DMS79 treated with DMSO at 0.1 percent for 48 hours (cell line): ENCODE measurements at places on chromosomes 2 and 18.
A peak's percentile ranks its signal among the peaks of the same experiment; 100 is the strongest.

DNA sequence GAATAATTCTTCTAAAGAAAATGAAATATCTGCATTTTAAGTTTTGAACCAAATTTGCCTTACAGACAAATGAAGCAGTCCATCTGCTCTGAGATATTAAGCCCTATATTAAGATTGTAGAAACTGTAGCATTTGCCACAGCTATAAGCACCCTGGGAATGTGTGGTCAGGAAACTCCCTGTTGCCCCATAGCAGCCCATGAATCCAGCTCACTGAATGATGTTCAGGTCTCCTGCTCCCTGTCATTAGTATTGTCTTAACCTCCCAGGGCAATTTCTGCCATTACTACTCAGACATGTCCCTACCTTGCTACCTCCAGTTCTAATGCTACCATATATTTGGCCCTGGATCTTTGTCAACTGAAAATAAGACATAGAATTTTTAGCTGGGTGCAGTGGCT lies 41.1 kb downstream of the CDK15 start:
- no peak for DNase-seq

DNA sequence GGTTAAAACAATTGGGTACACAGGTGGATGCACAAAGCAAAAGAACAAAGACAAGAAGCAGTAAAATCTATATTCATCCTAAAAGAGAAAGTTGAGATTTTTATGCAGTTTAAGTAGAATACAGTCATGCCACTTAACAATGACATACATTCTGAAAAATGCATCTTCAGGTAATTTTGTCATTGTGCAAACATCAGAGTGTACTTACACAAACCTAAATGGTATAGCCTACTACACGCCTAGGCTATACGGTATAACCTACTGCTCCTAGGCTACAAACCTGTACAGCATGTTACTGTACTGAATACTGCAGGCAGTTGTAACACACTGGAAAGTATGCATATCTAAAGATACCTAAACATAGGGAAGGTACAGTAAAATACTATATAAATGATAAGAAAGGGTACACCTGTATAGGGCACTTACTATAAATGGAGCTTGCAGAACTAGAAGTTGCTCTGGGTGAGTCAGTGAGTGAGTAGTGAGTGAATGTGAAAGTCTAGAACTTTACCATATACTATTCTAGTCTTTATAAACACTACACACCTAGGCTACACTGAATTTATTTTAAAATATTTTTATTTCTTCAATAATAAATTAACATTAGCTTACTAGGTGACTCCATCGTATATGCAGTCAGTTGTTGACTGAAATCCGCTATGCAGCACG lies 132.9 kb downstream of the BARD1 start:
- DNase-seq: no peak

DNA sequence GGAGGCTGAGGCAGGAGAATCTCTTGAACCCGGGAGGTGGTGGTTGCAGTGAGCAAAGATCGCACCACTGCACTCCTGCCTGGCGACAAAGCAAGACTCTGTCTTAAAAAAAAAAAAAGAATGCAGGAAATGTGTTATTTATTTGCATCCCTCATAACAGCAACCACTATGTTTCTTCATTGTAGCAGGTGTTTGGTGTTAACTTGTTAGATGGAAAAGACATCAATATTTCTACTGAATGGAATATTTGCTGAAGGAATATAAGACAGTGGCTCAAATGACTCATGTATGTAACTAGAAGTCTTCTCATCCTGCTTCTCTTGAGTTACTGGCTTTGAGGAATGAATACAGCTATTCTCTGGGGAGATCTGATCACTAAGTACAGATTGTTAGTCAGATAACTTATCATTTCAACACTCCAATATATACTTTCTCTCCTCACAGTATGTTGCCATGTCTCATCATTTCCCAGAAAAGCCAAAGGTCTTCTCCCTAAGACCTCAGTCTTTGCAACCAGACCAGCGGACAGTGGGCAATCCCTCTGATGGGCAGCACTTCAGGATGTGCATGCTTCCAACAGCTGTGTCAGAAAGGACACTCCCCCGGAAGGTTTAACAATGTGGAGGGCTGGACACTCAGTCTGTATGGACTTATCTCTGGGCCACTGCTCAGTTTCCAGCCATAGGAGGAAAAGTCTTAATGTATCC lies 104.4 kb upstream of the STK17B start:
- DNase-seq: no peak

GRCh38 chr2:135055182-135055786 lies 3.2 kb downstream of the RAB3GAP1 start:
- no peak for DNase-seq

DNA sequence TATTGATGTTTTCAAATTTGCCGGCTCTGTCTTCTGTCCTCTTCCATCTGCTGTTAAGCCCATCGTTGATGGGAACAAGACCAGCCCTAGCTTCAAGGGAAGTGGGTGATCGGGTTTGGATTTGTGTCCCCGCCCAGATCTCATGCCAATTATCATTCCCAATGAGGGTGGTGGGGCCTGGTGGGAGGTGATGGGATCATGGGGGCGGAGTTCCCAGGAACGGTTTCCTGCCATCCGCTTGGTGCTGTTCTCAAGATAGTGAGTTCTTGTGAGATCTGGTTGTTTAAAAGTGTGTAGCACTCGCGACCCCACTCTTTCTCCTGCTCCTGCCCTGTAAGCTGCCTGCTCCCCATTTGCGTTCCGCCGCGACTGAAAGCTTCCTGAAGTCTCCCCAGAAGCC lies 9.5 kb downstream of the ASB18 start:
- no peak for DNase-seq

DNA sequence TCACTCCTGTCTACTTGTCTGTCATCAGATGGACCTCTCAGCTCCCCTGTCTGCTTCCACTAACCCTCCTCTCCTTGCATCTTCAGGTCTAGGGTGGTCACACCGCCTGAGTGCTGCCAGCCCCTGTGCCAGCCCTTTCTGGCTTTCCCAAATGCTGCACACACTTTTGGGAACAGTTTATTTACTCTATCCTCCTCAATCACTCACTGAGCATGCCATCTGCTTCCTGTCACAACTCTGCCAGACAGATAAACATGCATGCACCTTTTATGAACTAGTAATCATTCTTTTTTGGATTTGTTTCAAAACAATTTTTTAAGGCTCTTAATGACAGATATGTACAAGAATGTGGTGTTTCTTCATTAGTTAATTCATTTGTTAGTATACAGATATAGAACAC lies 56.3 kb upstream of the CCDC195 start:
- DNase-seq: no peak

DNA sequence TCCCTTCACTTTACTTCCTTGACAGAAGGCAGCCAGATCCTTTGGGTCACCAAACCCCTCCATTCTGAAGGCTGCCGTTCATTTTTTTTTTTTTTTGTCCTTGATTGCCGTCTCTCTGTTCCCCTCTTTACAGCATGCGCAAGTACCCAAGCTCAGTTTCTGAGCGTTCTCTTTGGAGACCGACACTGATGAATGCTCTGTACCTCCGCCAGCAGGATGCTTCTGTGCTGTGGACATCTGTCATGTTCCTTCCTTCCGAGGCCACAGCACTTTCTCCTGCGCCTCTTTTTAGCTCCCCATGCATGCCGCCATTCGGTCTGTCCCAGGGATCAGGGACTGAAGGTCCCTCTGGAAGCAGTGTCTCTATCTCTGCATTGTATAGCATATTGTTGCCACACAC lies 278.7 kb upstream of the RAB12 start:
- DNase-seq: no peak

DNA sequence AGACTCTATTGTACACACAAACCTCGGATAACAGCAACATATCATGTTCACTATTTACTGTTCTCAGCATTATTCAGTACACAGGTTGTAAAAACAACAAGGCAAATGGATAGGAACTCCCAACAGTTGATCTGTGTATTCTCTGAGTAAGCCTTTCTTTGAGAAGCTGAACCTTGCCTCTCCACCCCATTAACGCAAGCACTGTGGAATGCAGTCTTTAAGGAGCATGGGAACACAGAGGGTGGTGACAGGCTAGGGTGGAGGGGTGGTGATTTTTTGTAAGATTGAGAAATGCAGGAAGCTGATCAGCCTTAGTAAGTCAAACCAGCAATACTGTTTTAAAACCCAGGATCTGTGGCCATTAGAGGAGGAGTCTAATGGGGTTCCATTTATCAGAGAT lies 19.6 kb upstream of the SERPINB11 start:
- DNase-seq: no peak

DNA sequence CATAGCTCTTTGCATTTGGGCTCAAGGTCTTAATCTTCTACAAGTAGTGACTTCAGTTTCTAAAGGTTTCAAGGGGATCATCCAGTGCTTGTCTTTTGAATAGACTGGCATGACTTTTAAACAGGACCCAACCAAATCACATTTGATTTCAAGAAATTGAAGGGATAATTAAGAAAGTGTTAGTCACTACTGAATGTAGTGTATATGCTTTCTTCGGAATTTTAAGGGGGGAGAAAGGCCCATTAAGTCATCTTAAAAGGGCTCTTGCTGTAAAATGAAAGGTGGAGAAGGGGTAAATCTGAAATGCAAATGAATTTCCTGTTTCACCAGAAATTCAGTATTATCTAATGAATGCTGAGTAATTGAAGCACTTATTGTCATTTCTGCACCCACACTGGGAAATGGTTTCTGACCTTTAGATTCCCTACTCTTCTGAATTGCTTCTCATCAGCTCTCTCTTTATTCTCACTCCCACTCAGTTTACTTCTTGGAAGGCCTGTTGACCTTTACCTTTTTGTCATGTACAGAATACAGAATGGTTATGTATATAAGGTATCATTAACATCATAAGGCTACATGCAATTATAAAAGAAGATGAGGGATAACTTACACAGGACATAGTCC lies 241.4 kb downstream of the SLC8A1 start:
- no peak for DNase-seq

GRCh38 chr2:190746971-190747761 lies 98.3 kb downstream of the NAB1 start:
- no peak for DNase-seq

DNA sequence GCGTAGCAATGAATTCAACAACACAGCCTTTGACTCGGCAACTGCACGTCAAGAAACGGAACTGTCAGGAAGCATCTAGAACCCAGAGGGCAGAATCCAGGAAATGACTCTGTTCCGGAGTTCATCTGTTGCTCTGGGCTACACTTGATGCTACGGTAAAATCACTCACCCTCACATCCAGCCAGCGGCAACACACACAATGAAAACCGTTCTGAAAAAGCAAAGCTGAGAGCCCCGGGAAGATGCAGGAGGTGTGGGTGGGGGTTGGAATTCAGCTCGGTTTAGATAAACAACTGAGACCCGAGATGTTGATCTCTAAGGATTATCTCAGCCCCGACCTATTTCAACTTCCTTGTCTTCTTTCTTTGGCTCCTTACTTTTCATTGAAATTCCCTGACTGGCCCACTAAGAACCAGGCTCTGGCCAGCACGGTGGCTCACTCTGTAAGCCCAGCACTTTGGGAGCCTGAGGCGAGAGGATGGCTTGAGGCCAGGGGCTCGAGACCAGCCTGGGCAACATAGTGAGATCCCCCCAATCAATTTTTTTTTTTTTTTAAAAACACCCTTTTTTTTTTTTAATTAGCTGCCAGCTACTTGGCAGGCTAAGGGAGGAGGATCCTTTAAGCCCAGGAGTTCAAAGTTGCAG lies 13.3 kb upstream of the RAB17 start:
- no peak for DNase-seq

DNA sequence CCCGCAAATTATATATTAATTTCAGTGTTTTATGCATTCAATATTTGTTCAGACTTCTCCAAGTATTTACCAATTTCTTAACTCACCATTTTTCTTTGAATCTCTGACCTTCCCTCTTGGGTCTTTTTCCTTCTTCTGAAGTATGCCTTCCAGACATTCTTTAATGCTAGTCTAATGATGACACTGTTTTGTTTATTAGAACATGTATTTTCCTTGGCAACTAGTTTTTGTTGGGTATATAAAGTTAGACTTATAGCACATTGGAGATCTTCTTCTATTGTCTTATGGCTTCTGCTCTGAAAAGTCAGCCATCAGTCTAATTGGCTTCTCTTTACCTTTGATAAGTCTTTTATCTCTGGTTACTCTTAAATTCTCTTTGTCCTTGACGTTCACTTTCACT lies 423.2 kb upstream of the NRP2 start:
- no peak for DNase-seq

DNA sequence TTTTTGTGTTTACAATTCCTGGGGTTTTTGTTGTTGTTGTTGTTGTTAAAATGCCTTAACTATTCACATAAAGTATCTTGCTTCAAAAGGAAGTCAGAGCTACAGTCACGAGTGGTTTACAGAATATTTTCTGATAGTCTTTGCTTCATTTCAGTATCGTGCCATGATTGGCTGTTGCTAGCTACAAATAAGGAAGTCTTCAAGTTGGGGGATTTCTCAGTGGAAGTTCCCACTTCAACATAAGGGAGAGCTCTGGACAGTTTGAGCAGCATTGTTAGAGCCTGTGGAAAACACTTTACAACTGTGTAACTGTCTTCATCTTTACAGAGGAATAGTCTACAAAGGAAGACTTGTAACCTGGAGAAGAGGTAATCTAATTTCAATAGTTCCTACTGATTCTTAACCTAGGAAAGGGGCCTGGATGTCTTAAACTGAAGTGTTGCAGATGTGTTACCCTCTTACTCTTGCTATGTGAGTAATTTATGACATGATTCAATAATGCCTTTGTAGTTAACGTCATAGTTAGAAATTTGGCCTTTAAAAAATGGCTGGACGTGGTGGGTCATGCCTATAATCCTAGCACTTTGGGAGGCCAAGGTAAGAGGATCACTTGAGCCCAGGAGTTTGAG lies 23.4 kb upstream of the TANK start:
- DNase-seq: no peak

- no peak for DNase-seq
These were observed 31.9 kb downstream of the EXOC6B start for GRCh38 chr2:72793798-72794440.

DNA sequence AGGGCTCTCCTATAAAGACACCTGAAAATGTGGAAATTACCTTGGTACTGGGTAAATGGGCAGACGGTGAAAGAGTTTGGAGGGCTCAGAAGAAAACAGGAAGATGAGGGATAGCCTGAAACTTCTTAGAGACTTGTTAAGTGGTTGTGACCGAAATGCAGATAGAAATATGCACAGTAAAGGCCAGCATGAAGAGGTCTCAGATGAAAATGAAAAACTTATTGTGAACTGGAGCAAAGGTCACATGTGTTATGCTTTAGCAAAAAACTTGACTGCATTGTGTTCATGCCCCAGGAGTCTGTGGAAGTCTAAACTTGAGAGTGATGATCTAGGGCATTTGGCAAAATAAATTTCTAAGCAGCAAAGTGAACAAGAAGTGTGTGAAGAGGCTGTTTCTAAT lies 137.1 kb downstream of the CBLN2 start:
- DNase-seq: no peak

- no peak for DNase-seq
These were observed 144.1 kb upstream of the STK17B start for GRCh38 chr2:196315388-196316049.

- peak; percentile 79 for DNase-seq
These were observed 139.4 kb downstream of the AKAIN1 start for GRCh38 chr18:5057386-5058348.

DNA sequence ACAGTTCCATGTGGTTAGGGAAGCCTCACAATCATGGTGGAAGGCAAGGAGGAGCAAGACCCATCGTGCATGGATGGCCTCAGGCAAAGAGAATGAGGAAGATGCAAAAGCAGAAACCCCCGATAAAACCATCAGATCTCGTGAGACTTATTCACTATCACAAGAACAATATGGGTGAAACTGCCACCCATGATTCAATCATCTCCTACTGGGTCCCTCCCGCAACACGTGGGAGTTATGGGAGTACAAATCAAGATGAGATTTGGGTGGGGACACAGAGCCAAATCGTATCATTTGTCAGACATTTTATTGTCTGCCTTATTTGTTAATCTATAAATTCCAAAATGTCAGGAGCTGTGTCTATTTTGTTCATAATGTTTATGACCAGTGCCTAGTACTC lies 17.6 kb downstream of the NBAS start:
- no peak for DNase-seq

- DNase-seq: no peak
These were observed 28.6 kb downstream of the IRS1 start for GRCh38 chr2:226771067-226771466.
